ENCODE measurements at places on chromosomes 7 and 10.

DNA sequence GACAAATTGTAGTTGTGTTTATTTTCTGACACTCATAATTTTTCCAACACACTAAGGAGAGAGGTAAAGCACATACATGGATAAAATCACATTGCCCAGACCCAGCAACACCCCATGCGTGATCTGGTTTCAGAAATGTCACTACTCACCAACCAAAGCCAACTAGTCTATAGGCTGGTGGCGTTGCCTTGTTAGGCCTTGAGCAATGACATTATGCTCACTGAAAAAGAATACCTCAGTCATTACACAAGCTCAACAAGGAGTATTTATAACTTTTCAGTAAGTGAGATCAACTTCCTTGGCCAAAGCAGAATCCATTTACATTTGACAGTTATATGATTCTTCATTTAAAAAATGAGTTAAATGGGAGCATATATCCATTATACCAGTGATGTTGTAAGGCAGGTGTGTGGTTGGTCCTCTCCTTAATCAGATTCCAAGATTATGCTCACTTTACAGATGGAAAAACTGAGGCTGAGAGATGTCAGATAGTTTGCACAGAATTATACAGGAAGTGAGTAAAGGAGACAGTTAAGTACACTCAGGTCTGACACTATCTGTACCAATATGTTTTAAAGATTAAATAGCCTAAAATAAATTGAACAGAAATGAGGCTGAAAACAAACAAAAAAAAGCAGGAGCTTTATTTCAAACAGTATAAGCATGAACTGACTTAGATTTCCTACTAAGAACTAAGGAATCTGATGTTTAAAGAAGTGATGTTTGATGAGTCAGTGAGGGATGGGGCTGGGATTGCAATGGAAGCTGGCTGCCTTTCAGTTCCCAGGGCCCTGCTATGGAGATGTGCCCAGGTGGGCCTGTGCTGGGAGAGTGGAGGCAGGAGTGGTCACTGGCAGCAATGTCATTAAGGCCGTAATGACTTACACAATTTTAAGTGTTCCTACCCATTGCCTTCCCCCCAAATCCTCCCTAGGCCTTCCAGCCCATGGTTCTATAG lies 118.3 kb downstream of the RAPGEF5 start:
- DNase-seq, result no peak

GRCh38 chr7:37382546-37383088 lies 66.0 kb downstream of the ELMO1 start:
- DNase-seq, result no peak

DNA sequence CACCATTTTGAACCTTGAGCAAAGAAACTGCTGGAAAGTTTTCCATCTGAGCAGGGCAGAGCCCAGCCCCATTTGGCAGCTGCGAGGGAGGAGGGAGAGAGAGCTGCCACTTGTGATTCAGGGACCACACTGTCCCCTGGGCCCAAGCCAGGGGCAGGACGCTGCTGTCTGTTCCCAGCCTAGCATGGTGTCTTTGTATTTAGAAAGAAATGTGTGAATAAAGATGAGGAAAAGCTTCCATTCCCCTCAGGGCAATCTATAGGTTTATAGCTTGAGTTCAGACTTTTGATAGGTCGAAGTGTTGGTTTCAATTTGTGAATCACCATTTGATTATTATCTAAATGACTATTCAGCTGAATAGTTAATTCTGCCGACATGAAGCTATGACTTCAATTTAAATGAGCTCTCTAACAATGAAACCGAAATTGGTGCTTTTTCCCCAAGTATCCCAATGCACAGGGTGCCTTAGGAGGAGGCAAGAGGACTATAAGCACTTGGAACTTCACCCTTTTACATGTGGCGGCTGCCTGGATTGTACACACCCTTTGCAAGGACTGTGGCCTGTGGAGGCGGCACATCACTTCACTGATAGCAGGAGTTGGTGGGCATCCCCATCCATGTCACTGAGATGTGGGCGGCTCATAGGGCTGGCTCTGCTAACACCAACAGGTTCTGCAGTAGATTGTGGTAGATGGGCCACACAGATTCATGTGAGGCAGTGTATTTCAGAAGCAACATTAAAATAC lies 223.5 kb downstream of the CCDC3 start:
- no peak for DNase-seq

DNA sequence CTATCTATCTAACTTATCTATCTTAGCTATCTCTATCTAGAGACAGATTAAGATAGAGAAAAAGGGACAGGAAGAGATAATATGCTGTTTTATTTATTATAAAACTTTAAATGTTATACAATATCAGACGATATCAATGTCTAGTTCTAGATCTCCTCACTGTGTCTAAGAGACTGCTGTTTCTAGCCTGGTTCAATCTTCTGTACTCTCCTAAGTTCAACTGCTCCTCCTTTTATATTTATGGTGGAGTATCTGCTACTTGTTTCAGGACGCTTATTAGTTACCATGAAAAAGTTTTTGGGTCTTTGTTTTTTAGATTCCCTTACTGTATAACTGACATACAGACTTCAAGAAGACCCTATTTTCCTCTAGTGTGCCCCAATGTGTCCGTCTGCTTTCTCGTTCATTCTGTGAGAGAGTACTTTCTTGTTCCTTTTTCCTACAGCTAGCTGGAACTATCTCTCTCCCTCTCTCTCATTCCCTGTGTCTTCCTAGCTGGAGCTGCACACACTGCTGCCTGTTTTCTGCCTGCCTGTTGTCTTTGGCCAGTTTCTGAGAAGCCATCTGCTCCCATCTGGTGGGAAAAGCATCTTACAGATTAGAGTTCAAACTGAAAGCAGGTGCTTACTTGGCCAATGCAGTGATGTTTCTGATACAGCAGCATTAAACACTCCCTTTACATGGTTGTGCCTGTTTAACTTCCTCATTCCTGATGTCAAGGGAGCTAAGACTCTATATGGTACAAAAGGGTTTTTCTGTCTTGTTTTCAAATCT lies 49.4 kb upstream of the ARL4A start:
- DNase-seq, result no peak
